ENCODE measurements at places on chromosomes 5 and 9.
A peak's percentile ranks its signal among the peaks of the same experiment; 100 is the strongest.

DNA sequence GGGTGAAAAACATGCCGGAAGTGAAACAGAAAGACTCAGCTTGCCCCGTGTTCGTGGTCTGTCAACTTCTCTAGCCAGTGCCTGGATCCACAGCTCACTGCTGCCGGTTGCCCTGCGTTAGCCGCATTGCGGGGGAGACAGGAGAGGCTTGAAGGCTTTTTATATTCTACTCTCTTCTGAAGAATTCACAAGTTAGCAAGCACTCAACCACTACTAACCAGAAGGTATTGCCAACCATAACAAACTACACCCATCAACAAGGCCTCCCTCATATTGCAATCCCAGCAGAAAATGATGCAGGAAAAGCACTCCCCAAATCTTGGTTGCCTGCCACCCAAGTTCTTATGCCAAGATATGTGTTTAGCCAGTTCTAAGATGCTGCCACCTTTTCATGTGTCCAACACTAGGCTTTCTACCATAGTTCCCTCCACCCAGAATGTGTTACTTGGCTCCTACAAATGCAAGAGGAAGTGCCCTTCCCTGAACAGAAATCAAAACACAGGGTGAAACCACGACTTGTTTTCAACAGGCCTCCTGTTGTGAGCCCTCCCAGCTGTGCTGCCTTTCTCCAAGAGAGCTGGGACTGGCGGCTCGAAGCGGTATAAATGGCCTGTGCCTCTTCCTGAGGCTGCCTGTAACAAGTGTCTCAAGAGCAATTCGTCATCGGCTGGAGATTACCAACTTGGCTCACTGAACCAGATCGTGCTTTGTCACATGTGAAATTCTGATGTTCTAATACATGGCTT, 129.0 kb downstream of the SNX18 start:
- DNase-seq, result peak; percentile 74
- H3K4me1 ChIP-seq, result peaks cover 49% of the 10 kb centered on the region
- peak overlapping the region; percentile 87 for H3K27ac ChIP-seq
- H3K27me3 ChIP-seq, result no peaks in the 10 kb centered on the region

GRCh38 chr9:134939080-134939733, 21.5 kb upstream of the FCN1 start:
- H3K4me3 ChIP-seq, result no peak overlapping the region
- H3K27ac ChIP-seq, result no peak overlapping the region
- H3K27me3 ChIP-seq, result peaks cover 6% of the 10 kb centered on the region

DNA sequence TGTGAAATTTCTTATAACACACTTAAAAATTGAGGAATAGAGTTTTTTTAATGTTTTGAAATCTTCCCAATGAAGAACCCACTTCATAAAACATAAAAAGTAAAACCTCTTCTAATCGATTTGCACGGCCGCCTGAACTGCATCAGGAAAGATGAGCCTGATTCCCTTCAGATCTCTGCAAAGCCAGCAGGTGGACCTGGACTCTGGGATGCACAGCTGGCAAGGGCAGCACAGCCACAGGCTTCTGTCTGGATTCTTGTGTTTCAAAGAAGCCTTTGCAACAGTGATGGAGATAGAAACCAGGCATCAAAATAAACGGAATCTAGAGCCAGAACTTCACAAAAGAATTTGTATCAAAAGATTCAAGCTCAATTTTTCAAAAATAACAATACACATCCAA, 36.0 kb upstream of the SPATA31C2 start:
- peaks cover 14% of the 10 kb centered on the region for H3K27me3 ChIP-seq
- no peaks in the 10 kb centered on the region for H3K36me3 ChIP-seq
- DNase-seq, result no peak
- H3K4me1 ChIP-seq, result peaks cover 13% of the 10 kb centered on the region

DNA sequence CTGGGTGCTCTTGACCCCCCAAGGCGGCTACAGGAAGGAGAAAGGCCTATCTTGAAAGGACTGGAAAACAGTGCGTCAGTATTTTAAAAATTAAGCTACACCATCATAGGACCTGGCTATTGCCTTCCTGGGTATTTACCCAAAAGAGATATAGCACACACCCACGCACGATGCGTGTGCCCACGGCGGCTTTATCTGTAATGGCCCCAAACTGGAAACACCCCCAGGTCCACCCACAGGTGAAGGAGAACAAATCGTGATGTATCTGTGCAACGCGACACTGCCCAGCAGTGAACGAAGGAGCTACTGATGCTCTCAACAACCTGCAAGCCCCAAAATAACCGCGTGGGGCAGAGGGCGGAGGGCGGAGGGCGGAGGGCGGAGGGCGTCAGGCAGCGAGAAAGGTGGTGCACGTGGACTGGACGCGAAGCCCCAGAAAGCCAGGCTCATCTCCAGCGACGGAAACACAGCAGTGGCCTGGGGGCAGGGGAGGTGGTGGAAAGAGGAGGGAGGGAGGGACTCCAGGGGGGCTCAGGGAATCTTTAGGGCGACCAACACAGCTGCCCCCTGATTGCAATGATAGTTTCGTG, 12.4 kb upstream of the PTGDS start:
- no peak overlapping the region for H3K4me3 ChIP-seq
- H3K27me3 ChIP-seq, result no peaks in the 10 kb centered on the region
- no peaks in the 10 kb centered on the region for H3K36me3 ChIP-seq
- peaks cover 31% of the 10 kb centered on the region for H3K4me1 ChIP-seq
- H3K27ac ChIP-seq, result no peak overlapping the region
- no peak for DNase-seq

- H3K4me3 ChIP-seq, result no peak overlapping the region
- H3K27ac ChIP-seq, result no peak overlapping the region
- no peaks in the 10 kb centered on the region for H3K27me3 ChIP-seq
- no peak for DNase-seq
- peaks cover 13% of the 10 kb centered on the region for H3K36me3 ChIP-seq
Measured at GRCh38 chr9:129145841-129146292, 32.2 kb downstream of the IER5L start.

- no peaks in the 10 kb centered on the region for H3K36me3 ChIP-seq
- H3K4me1 ChIP-seq, result peaks cover 52% of the 10 kb centered on the region
Measured at GRCh38 chr5:140107312-140108092, 6.4 kb upstream of the PURA start.

GRCh38 chr5:42235837-42236236, 187.4 kb upstream of the GHR start:
- H3K27ac ChIP-seq, result no peak overlapping the region
- H3K4me3 ChIP-seq, result no peak overlapping the region
- H3K36me3 ChIP-seq, result no peaks in the 10 kb centered on the region
- DNase-seq, result no peak

GRCh38 chr9:32584784-32585183, 11.8 kb upstream of the NDUFB6 start:
- peaks cover 16% of the 10 kb centered on the region for H3K27me3 ChIP-seq
- H3K4me1 ChIP-seq, result peaks cover 9% of the 10 kb centered on the region
- no peak for DNase-seq
- H3K36me3 ChIP-seq, result no peaks in the 10 kb centered on the region
- H3K4me3 ChIP-seq, result no peak overlapping the region
- H3K27ac ChIP-seq, result no peak overlapping the region

DNA sequence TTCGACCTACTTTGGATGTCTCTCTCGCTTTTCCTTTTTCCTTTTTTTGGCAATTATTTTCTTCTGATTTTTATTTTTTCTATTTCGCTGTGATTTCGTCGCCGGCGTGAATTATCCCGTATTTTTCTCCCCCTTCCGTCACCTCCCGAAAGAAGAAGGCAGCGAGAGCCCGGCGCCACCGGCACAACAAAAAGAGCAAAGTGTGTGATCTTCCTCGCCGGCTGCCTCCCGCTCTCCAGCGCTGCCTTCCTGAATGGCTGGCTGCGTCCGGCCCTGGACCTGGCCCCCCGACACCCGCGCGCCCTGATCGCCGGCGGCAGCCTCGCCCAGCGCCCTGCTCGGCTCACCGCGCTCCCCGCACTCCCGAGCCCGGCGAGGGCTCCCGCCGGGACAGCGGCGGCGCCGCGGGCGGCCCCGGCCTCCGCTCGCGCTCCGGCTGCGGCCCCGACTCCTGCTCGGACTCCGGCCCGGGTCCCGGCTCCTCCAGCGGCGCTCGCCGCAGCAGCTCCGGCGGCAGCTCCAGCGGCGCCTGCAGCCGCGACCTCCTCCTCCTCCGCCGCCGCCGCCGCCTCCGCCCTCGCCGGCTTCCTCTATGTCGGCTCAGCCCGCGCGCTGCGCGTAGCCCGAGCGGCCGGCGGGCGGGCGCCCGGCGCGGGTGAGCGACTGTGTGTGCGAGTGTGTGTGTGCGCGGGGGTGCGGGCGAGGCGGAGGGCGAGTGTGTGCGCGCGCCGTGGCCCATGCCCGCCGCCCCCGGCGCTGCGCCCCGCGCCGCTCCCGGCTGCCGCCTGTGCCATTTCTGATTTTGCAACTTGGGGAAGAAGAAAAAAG, 960 bp downstream of the NR2F1 start:
- peaks cover 43% of the 10 kb centered on the region for H3K4me1 ChIP-seq
- DNase-seq, result no peak
- H3K36me3 ChIP-seq, result peaks cover 6% of the 10 kb centered on the region
- H3K27ac ChIP-seq, result peak overlapping the region; percentile 39

GRCh38 chr5:62197697-62198096, 108.3 kb upstream of the KIF2A start:
- peaks cover 6% of the 10 kb centered on the region for H3K27me3 ChIP-seq
- H3K4me1 ChIP-seq, result peaks cover 5% of the 10 kb centered on the region
- no peak overlapping the region for H3K4me3 ChIP-seq
- no peak for DNase-seq
- peaks cover 2% of the 10 kb centered on the region for H3K36me3 ChIP-seq

- H3K27ac ChIP-seq, result no peak overlapping the region
- peaks cover 64% of the 10 kb centered on the region for H3K4me1 ChIP-seq
- no peaks in the 10 kb centered on the region for H3K27me3 ChIP-seq
Measured at GRCh38 chr9:123335193-123335985, 20.6 kb upstream of the CRB2 start.

- H3K27ac ChIP-seq, result no peak overlapping the region
- H3K36me3 ChIP-seq, result no peaks in the 10 kb centered on the region
- H3K4me1 ChIP-seq, result no peaks in the 10 kb centered on the region
- no peaks in the 10 kb centered on the region for H3K27me3 ChIP-seq
Measured at GRCh38 chr5:120545007-120545406, 80.9 kb downstream of the PRR16 start.

DNA sequence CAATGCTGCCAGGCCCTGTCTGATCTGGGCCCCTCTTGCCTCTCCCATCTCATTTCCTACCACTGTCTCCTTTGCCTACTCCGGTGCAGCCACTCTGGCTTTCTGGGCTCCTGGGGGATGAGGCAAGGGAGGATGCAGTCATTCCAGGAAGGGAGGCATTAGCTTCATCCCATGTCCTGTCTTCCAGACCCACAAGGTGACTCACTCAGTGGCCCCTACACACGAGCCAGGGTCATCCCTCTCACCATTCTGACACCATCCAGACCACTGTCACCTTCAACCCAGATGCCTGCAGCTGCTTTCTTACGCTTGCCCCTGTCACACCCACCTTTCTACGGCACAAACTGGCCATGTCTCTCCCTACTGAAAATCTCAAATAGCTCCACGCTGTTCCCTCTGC, 19.1 kb downstream of the ACSL6 start:
- DNase-seq, result no peak
- no peak overlapping the region for H3K4me3 ChIP-seq
- H3K4me1 ChIP-seq, result peaks cover 3% of the 10 kb centered on the region
- no peaks in the 10 kb centered on the region for H3K36me3 ChIP-seq

DNA sequence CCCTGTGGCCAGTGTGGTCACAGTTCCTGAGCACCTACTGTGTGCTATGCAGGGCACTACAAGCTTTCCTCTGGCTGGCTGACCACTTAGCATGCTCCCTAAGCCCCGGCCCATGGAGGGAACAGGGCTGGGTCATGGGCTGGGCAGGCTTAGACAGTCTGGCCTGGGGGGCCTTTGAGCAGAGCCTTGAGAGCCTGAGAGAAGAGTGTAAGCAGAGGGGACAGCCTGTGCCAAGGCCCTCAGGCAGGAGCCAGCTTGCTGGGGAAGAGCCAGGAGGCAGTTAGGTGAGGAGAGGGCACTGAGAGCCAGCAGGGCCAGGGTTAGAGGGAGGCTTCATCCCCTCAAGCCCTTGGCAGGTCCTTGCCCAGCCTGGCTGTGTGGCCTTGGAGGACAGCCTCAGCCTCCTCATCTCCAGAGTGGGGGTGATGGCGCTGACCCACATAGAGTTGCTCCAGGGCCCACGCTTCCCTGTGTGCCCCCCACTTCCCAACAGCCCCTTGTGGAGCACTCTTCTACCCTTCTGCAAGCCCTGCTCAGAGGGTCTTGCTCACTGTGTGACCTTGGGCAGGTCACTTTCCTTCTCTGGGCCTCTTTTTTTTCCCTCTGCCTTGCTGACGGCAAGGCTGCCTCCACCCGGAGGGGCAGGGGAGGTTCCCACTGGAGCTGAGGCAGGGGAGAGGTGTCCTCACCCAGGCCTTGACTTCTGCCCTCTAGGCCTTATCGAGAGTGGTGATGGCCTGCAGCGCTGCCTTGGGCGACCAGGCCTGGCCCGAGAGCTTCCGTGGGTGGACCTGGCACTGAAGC, 107.1 kb downstream of the PHF2 start:
- no peak overlapping the region for H3K4me3 ChIP-seq
- H3K4me1 ChIP-seq, result no peaks in the 10 kb centered on the region
- H3K27me3 ChIP-seq, result peaks cover 6% of the 10 kb centered on the region
- no peak overlapping the region for H3K27ac ChIP-seq
- no peaks in the 10 kb centered on the region for H3K36me3 ChIP-seq
- no peak for DNase-seq

DNA sequence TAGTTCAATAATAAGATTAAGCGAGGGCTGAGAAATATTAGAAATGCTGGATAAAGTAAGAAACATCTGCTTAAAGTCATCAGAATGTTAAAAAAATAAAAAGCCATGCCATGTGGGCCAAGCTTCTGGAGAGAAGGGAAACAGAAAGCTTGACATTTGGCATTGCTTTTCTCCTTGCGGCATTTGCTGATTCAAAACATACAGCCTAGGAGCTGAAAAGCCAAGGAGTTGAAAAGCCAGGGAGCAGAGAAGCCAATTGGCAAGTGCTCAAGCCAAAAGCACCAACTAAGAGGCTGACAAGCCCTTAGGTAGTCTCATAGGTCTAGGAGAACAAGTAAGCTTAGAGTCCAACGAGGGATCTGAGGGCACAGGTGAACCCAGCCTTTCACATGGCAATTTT, 754.3 kb downstream of the TLE4 start:
- H3K36me3 ChIP-seq, result no peaks in the 10 kb centered on the region
- DNase-seq, result no peak
- H3K4me3 ChIP-seq, result no peak overlapping the region

DNA sequence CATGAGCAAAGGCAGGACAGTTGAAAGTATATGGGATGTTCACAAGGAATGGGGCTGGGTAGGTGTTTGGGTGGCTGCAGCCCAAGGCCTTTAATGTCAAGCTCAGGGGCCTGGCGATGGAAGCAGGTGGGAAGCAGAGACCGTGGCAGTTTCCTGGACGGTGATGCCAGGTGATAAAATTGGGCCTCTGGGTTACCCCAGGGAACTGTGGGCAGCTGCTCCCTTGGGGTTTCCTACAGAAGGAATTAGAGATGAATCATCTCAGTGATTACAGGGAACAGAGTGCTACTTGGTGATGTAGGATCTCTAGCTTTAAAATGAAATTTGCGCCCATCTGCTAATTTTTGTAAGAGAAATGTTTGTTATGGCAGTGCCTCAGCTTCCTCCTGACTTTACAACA, 39.2 kb downstream of the TSTD2 start:
- H3K27me3 ChIP-seq, result no peaks in the 10 kb centered on the region
- H3K4me3 ChIP-seq, result no peak overlapping the region
- no peak overlapping the region for H3K27ac ChIP-seq
- DNase-seq, result no peak
- peaks cover 5% of the 10 kb centered on the region for H3K36me3 ChIP-seq

- peaks cover 3% of the 10 kb centered on the region for H3K36me3 ChIP-seq
- H3K27ac ChIP-seq, result no peak overlapping the region
- H3K27me3 ChIP-seq, result no peaks in the 10 kb centered on the region
- H3K4me1 ChIP-seq, result peaks cover 42% of the 10 kb centered on the region
- H3K4me3 ChIP-seq, result no peak overlapping the region
Measured at GRCh38 chr5:55031492-55031891, 7.4 kb downstream of the GZMK start.

GRCh38 chr5:173971681-173972345, 17.2 kb upstream of the C5orf47 start:
- peaks cover 8% of the 10 kb centered on the region for H3K4me1 ChIP-seq
- no peak for DNase-seq
- no peak overlapping the region for H3K4me3 ChIP-seq
- H3K27ac ChIP-seq, result no peak overlapping the region
- H3K36me3 ChIP-seq, result no peaks in the 10 kb centered on the region
